ENCODE measurements at places on chromosomes 6 and 20.
A peak's percentile ranks its signal among the peaks of the same experiment; 100 is the strongest.

- DNase-seq: no peak
Observed at GRCh38 chr6:28235912-28236452, 10.9 kb downstream of the ZSCAN9 start.

- no peak for DNase-seq
Observed at GRCh38 chr6:146974351-146974750, 229.9 kb upstream of the STXBP5 start.

DNA sequence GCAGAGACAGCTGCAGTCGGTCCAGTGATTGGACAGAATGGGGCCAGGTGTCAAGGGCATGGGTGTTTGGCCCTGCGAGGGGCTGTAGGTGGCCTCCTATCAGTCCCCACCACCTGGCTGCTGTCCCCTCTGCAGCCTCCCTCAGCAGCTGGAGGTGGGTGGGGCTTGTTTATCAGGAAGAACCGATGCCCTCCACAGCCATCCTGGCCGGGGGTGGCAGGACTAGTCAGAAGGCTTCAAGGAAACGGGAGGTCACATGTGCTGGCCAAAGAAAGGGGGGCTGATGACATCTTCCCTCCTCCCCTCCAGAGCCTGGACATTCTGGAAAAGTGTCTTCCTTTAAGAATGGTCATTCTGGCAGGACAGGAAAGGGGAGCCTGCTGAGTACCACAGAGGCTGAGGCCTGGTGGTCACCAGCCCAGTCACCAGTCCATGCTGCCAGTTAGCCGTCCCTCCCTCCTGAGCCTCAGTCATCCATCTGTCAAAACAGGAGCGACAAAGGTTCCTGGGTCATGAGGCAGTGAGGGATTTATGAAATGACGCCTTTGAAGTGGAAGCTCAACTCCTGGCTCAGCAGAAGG, 4.1 kb downstream of the FAM210B start:
- no peak for DNase-seq

DNA sequence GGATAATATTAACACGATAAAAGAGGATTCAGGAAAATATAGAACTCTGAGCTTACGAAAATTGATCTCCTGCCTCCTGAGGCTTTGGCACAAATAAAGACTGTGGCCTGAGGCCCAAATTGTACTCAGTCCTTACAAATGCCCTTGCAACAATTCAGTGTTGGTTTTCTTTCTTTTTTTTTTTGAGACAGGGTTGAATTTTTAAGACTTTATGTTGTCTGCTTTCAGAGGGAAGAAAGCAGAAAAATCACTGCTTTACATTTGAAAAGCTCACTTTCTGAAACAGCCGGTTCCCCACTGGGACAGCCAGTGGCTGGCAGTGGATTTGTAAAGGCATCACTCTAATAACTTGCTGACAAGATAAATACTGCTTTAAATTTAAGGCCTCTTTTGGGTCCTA, 290.5 kb downstream of the SLC35F1 start:
- DNase-seq: no peak

GRCh38 chr6:44169154-44169553, 10.5 kb downstream of the CAPN11 start:
- no peak for DNase-seq

DNA sequence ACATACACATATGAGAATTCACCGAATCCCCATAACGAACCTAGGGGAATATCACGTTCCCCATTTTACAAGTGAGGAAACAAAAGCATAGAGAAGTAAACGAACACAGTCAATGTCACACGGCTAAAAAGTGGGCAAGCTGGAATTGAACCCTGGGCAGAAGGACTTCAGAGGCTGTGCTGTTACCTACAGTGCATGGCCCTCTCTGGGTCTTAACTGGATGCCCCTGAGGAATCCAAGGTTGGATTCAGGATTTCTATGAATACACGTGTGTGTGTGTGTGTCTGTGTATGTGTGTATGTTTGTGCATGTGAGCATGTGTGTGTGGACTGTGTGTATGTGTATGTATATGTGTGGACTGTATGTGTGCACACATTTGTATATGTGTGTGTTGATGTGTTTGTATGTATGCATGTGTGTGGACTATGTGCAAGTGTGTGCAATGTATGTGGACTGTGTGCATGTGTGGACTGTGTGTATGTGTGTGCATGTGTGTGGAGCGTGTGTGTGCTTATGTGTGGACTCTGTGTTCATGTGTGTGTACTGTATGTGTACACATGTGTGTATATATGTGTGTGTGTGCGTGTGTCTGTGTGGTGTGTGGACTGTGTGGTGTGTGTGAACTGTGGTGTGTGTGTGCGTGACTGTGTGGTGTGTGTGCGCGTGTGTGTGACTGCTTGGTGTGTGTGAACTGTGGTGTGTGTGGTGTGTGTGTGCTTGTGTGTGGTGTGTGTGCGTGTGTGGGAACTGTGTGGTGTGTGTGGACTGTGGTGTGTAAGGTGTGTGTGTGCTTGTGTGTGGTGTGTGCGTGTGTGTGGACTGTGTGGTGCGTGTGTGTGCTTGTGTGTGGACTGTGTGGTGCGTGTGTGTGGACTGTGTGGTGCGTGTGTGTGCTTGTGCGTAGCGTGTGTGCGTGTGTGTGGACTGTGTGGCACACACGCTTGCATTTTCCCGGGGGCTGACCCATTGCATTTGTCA, 49.0 kb downstream of the HNF4A start:
- DNase-seq: peak; percentile 16

DNA sequence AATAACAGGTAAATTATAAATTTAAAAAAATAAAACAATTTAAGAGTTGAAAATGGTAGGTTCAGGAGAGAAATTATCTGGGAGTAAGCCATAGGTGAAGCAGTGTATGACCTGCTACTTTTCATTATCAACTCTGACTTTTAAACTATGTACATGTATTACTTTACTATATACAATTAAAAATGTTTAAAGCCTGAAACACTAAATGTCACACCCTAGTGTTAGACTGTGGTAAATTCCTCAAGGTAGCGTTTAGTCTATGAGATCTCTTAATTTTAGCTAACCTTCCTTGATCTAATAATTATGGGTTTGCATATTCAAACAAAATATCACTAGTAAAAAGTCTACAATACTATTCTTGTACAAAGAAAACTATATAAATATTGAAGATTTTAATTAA, 22.3 kb upstream of the TBC1D32 start:
- no peak for DNase-seq

GRCh38 chr6:43634702-43635303, 837 bp upstream of the MAD2L1BP start:
- DNase-seq: no peak

GRCh38 chr6:6656287-6656686, 67.8 kb downstream of the LY86 start:
- no peak for DNase-seq
